ENCODE measurements at places on chromosomes 12 and 14.
A peak's percentile ranks its signal among the peaks of the same experiment; 100 is the strongest.

DNA sequence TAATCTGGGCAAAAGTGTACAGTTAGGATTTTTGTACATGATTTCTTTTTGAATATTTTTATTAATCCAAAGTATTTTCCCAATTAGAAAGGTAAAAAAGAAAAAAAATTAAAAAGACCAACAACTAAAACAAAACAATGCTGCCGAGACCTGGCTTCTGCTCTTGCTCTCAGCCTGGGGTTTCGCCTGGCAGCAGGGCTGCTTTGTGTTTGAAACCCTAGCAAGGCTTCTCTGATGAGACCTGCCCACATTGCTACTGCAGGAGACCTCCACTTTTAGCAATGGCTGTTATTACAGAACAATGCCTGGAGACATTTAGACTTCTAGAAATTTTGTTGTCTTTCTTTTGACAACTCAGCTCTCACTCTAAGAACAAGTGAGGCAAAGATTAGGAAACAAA lies 1153.0 kb upstream of the TMEM132C start:
- no peak for DNase-seq

- DNase-seq, result peak; percentile 35
Observed at GRCh38 chr14:22519877-22520685, 68.9 kb downstream of the DAD1 start.

GRCh38 chr14:85131226-85131922 lies 398.6 kb upstream of the FLRT2 start:
- no peak for DNase-seq

DNA sequence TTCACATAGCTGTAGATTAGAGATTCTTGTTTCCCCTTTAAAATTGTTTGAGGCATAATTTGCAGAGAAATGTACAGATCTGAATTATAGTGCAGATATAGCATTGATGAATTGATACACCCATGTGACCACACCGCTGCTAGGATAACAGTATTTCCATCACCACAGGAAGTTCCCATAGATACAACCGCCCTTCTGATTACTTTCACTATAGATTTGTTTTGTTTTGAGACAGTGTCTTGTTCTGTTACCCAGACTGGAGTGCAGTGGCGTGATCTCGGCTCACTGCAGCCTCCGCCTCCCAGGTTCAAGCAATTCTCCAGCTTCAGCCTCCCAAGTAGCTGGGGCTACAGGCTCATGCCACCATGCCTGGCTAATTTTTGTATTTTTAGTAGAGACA lies 8.8 kb upstream of the ASPG start:
- no peak for DNase-seq

GRCh38 chr12:27460471-27460978 lies 14.0 kb downstream of the SMCO2 start:
- no peak for DNase-seq

- no peak for DNase-seq
Observed at GRCh38 chr14:56885825-56886224, 75.5 kb upstream of the OTX2 start.

DNA sequence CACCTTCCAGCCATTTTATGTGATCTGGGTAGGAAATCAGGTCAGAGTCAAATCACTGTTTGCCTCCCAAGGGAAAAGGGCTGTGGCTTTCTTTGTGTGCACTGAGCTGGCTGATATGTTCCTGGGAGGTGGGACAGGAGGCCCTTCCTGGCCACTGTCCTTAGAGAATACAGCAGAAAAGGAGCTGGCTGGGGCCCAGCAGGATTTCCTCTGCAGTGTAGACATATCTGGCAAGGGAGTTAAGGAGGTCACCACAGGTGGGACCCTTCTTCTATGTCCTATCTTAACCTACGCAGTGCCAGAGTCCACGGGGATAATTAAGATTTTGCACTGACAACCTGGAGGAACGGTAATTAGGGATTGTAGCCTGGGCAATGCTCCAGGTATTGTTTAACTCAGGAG lies 145.3 kb downstream of the NTF3 start:
- no peak for DNase-seq

DNA sequence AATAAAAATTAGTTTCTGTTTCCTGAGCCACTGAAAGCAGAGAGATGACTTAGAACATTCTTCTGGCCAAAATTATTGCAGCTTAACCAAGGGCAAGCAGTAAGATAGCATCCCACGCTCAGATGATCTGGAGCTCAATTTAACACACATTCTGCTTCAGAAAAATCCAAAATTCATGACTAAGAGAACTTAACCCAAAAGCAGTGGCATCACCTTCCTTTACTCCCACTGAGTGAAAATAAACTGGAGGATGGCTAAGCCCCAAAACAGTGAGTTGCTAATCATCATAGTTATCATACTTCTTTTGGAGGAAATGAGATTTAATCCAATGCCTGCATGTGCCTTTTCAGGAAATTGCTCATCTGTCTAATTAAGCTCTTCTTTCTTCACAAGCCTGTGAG lies 195.4 kb downstream of the DUSP6 start:
- DNase-seq, result no peak

- DNase-seq, result no peak
Observed at GRCh38 chr12:52207895-52208294, 16.1 kb upstream of the KRT80 start.

- no peak for DNase-seq
Observed at GRCh38 chr14:32984241-32984930, 45.7 kb downstream of the NPAS3 start.

DNA sequence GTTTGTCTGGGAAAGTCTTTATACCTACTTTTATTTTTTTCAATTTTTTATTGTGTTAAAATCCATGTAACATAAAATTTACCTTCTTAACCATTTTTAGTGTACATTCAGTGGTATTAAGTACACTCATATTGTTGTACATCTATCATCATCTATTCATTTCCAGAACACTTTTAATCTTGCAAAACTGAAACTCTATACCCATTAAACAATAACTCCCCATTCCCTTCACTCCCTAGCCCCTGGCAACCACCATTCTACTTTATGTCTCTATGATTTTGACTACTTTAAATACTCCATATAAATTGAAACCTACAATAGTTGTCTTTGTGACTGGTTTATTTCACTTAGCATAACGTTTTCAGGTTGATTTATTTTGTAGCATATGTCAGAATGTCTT lies 131.9 kb upstream of the SLC38A2 start:
- no peak for DNase-seq

- DNase-seq, result peak; percentile 60
Observed at GRCh38 chr14:75636100-75636692, 24.5 kb downstream of the ERG28 start.

DNA sequence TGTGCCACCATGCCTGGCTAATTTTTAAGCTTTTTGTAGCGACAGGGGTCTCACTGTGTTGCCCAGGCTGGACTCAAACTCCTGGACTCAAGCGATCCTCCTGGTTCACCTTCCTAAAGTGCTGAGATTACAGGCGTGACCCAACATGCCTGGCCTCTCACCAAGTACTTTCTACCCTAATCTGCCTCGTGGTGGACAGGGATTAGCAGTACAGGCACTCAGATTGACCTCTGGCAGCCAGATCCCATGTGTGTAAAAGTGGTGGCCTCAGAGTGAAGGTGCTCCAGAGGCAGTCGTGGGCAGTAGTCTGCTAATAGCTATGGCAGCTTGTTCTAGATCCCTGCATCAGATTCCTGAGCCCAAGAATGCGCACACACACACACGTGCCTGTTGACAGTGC lies 30.9 kb downstream of the MTHFD1 start:
- DNase-seq, result no peak

GRCh38 chr12:95573951-95574576 lies 22.8 kb upstream of the USP44 start:
- no peak for DNase-seq

Measured in kidney glomerular epithelial cell (primary cell).